ENCODE measurements at places on chromosomes 2 and 18. TPM values are rescaled to one million over a fixed set of nuclear protein-coding genes. Genes with fewer than 3 reads are reported as not detected.

DNA sequence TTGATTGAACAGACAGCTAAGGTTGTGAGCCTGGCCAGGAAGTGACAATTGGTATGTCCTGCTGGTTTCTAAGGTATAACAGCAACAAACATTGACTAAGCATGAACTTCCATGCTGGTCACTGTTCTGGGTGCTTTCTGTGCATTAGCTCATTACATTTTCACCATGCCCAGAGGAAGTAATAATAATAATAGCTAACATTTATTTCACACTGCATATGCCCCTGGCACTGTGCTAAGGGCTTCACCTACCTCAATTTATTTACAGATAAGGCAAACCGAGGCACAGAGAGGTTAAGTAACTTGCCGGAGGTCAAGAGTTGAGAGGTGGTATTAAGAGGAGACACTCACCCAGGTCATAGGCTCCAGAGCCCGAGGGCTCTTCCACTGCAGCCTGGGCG, 113.6 kb downstream of the PDCL3 start:
- no peak for DNase-seq

GRCh38 chr2:64166637-64167420, 22.6 kb upstream of the PELI1 start:
- no peak for DNase-seq

DNA sequence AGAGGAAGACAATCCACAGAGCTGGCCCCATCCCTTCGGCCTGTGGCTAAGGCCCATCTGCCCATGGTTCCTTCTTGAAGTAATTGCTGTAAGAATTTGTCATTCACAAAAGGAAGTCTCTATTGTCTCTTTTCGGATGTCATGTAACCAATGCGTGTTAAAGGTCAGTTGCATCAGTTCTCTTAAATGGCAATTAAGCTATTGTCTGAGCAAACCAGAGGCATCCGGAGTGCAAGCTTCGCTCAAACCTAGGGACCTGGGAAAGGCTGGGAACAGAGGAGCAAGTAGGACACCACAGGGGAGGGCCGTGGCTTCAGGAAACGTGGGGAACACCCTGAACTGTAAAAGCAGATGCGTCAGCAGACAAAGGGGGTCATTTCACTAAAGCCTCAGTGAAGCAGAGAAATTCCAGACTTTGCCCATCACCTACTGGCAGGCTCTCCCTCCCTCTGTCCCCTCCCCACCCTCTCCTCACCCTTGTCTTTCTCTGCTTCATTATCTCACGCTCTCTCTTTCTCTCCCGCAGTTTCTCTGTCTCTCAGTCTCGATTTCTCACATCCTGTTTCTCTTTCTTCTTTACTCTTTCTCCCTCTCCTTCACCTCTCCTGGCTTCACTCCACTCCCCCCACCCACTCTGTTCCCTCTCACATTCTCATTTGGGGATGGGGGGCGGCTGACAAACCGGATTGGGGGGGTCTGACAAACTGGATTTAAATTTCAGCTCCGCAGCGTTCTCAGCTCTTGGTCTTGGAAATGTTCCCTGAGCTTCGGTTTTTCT, 204.6 kb upstream of the TNP1 start:
- no peak for DNase-seq

- DNase-seq = no peak
These were observed 178.0 kb downstream of the DLGAP1 start for GRCh38 chr18:4276953-4277585.

- DNase-seq = no peak
These were observed 2.2 kb downstream of the SERPINE2 start for GRCh38 chr2:224036731-224037361.

DNA sequence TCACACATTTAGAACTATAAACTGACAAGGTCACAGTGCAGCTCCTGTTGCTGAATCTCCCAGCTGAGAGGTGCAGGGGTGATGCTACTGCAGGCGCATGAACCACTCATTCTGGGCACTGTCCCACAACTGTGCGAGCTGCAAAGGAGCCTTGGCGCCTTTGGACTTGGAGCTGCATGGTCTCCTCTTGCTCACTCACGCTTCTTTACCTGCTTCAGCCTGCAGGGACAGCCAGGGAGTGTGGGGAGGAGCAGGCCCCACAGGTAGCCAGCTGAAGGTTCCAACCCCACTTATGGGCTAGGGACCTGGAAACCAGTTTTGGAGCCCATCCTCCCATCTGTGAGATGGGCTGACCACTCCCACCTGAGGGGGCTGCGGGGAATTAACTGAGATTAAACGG, 75.0 kb downstream of the UXS1 start:
- DNase-seq = no peak

GRCh38 chr18:55219059-55219458, 259.8 kb upstream of the CCDC68 start:
- DNase-seq = no peak

GPC1 gene
- total RNA-seq = 88.1 TPM

- DNase-seq = no peak
These were observed 112.9 kb upstream of the ZEB2 start for GRCh38 chr2:144632809-144633208.

GRCh38 chr2:26542194-26542455, 64.2 kb upstream of the OTOF start:
- no peak for DNase-seq

HOXD4 gene
- total RNA-seq = 22.4 TPM

AOX1 gene
- 56.6 TPM for total RNA-seq

MAL gene
- 19.2 TPM for total RNA-seq

DNA sequence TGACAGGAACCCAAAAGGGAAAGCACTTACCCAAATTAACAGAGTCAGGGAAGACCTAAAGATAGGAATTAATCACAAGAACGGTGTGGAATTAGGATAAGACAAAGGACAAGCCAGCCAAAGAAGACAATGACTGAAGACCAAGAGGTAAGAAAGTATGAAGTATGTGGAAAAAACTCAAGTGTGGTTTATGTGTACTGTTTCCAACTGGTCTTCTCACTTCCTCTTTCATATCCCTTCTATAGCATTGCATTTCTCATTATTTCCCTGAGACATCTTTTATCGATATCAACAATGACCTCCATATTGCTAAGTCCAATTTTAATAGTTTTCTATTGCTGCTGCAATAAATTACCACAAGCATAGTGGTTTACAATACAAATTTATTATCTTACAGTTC, 313.5 kb upstream of the SLC39A10 start:
- DNase-seq = no peak

- DNase-seq = no peak
These were observed 6.8 kb downstream of the HS6ST1 start for GRCh38 chr2:128311755-128312341.

GRCh38 chr2:183359867-183360266, 235.6 kb downstream of the NUP35 start:
- DNase-seq = no peak

GRCh38 chr2:88765154-88765888, 73.8 kb downstream of the RPIA start:
- no peak for DNase-seq

MAP3K19 gene
- not detected for total RNA-seq

DNA sequence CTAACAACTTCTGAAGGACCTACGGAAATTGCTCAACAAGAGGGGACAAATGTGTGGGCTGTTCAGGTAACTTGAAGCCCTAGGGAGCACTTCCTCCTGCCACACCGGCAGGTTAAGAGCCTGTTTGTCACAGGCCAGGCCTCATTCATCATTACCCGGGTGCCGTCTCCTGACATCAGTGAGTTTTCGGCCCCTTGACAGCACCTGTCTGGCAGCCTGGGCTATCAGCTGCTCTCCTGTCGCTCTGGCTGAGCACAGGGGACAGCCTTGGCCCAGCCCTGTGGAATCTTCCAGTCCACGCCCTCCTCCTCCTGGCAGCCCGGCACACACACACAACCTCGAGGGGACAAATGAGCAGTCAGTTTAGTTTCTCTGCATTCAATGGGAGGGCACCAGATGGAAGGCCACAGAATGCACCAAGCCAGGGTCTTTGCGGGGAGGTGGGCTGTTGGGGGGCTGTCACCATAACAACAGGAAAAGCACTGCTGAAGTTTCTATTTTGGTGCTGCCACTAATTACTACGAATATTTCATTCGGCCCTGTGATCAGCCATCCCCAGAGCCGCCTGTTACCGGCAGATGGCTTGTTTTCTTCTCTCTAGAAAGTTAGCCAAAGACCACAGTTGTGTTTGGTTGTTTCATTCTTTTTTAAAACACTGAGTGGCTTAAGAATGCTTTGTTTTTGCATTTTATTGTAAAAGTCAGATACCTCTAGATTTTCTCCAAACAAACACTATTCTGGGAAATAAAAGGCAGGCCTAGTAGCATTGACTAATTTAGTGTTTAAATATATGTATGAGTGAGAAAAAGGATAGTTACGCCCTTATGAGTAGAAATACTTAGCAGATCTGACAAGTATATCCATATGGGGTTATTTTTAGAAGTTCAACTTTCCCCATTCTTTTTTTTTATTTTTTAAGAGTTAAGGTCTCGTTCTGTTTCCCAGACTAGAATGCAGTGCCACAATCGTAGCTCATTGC, 189.9 kb upstream of the NDUFV2 start:
- DNase-seq = no peak

DNA sequence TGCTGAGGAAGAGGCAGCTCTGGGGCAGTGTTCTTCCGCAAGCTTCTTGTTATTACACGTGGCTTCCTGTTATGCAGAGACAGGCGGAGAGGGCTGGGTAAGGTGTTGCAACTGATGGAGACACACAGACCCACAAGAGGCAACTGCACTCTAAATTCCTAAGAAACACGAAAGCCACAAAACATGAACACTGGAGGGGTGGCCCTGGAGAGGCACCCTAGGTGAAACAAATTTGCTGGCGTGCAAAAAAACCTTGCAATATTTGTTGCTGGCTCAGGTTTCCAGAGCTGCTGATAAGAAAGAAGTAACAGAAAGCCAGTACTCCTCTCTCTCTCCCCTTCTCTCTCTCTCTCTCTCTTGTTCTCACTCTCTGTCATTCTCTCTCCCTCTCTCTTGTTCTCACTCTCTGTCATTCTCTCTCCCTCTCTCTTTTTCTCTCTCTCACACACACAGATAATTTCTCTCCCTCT, 31.8 kb downstream of the ARHGAP25 start:
- peak; percentile 72 for DNase-seq

- no peak for DNase-seq
These were observed 41.9 kb upstream of the CCDC195 start for GRCh38 chr2:224757934-224758548.

TEX44 gene
- not detected for total RNA-seq

CPLX4 gene
- total RNA-seq = not detected

CLK1 gene
- 116 TPM for total RNA-seq

DNA sequence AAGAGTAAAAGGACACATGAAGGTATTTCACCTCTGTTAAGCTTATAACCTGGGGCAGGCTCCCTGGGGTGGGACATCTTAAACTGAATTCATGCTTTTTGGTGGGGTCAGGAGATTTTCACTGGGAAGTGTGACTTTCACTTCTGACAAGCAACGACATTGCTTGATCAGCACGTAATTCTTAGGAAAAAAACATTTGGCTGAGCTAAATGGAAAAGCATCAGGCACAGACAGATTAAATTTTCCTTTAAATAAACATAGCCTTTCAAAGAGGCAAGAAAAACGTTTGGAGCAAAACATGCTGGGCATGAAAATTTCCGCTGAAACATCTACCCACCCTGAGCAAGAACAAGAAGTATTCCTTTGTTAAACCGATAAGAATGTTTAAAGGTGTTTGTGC, 674.0 kb upstream of the CELF4 start:
- no peak for DNase-seq

DNA sequence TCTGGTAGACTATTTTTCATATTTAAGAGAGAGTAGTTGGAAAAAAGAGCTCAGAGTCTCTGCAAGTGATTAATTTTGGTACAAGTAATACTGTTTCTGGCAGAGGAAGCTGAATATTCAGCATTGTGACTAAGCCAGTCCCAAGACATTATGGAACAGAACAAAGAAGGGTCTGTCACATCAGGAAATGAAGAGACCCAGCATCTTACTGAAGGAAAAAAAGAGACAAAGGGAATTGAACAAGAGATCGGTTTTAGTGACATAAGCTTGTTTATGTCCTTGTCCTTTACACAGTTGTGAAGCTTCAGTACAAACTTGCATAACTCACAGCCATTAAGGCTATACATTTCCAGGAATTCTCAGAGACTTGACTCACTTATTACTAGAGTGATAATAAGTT, 568.5 kb upstream of the SLC8A1 start:
- no peak for DNase-seq

CIB4 gene
- total RNA-seq = not detected

- DNase-seq = no peak
These were observed 124.8 kb upstream of the LINC00305 start for GRCh38 chr18:64273724-64274123.

KANSL3 gene
- total RNA-seq = 57.2 TPM

DNA sequence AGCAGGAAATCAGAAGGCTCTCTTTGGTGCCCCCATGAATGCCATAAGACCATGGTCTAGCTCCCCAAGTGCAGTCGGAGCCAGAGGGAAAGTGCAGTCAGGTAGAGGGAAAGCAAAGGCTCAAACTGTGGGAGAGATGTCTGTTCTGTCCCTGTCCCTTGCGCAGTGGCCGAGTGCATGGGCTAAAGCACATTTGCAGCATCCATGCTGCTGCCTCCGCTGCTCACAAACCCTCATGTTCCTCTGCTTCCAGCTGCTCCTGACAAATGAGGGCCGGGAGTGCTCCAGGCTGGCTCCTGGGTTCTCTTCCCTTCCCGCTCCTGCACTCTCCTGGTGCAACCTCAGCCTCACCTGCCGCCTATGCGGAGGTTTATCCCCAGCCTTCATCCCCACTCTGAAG, 34.2 kb downstream of the SCTR start:
- DNase-seq = no peak

GRCh38 chr2:38207168-38207567, 131.2 kb upstream of the CYP1B1 start:
- no peak for DNase-seq

DNA sequence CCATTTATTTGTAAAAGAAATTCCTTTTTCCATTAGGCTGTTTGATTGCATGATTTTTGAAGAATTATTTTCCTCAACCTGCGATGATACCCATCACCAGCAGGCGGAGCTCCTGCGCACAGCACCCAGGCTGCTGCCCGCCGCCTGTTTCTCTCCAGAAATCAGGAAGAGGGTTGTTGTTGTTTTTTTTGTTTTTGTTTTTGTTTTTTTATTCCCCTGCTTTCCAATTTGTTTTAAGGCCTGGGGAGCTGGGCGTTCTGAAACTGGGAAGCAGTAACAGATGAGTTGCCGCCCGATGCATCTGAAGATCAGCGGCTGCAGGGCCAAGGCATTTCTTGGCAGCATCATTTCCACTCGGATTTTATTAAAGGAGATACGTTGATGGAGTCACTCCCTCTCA, 132.1 kb downstream of the MBP start:
- no peak for DNase-seq

DNA sequence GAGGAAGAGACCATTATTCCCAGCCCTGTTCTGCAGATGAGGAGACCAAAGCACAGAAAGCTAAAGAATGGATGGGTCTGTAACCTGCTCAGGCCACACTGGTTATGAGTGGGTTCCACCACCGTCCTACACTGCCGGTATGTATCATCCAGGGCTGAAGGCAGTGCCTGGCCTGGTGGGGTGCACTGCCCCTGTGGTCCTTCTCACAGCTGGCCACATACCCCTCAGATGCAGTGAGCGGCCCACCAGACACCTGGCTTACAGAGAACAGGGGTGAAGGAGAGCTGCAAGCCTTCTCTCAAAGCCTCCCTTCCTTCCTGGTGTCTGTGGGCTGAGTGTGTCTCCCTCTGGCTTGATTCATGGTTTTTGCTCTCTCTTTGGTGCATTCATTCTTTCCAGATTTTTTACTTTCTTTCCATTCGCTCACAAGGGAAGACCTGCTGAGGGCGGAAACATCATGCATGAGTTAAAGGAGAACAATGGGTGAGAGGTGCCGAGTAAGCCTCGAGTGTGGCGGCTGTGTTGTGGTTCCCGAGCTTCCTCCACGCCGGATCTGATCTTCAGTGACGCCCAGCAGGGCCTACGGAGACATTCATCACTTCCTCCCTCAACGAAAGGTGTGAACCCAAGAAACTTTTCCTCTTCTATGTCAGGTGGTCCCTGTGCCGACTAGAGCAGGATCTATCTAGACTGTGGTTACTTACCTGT, 62.1 kb upstream of the REL start:
- DNase-seq = no peak

Data from ureter (tissue), 1 donor.